ENCODE measurements at places on chromosomes 5 and 9. TPM values are rescaled to one million over a fixed set of nuclear protein-coding genes. Genes with fewer than 3 reads are reported as not detected.

The RLN2 gene
- not detected for polyA plus RNA-seq

The GFM2 gene
- polyA plus RNA-seq = 14.6 TPM

The CEP72 gene
- polyA plus RNA-seq = 1.4 TPM

The BTNL8 gene
- polyA plus RNA-seq = 0.49 TPM

The AFAP1L1 gene
- polyA plus RNA-seq = 2.1 TPM

The MEIKIN gene
- polyA plus RNA-seq = not detected

The C9orf50 gene
- not detected for polyA plus RNA-seq

The LCN9 gene
- polyA plus RNA-seq = not detected

The PCDHA6 gene
- not detected for polyA plus RNA-seq

The GRIA1 gene
- polyA plus RNA-seq = not detected

The TUT7 gene
- 17.4 TPM for polyA plus RNA-seq

The BAAT gene
- 275 TPM for polyA plus RNA-seq

The AK3 gene
- 70.6 TPM for polyA plus RNA-seq

The DBH gene
- 2.7 TPM for polyA plus RNA-seq

The GKAP1 gene
- polyA plus RNA-seq = 3.2 TPM

The MACIR gene
- polyA plus RNA-seq = 0.69 TPM

The SH3GL2 gene
- polyA plus RNA-seq = 0.06 TPM

The RNF180 gene
- 1.1 TPM for polyA plus RNA-seq

The SEC24A gene
- 16.7 TPM for polyA plus RNA-seq

The TEX48 gene
- not detected for polyA plus RNA-seq

The LPAR1 gene
- polyA plus RNA-seq = 1.2 TPM

The SPATA31E1 gene
- not detected for polyA plus RNA-seq

The SLCO4C1 gene
- 2.3 TPM for polyA plus RNA-seq

The DMXL1 gene
- 4.3 TPM for polyA plus RNA-seq

The TLR4 gene
- 5.6 TPM for polyA plus RNA-seq

The EQTN gene
- not detected for polyA plus RNA-seq

The PDE8B gene
- 0.39 TPM for polyA plus RNA-seq

The BARHL1 gene
- not detected for polyA plus RNA-seq

The CTNND2 gene
- 0.33 TPM for polyA plus RNA-seq

The GDA gene
- 15.0 TPM for polyA plus RNA-seq

The MAMDC2 gene
- 0.74 TPM for polyA plus RNA-seq

The BNC2 gene
- polyA plus RNA-seq = 0.07 TPM

The HMCN2 gene
- polyA plus RNA-seq = 0.24 TPM

The IFNA10 gene
- polyA plus RNA-seq = not detected

The GPR150 gene
- polyA plus RNA-seq = 0.07 TPM

The IFNA2 gene
- polyA plus RNA-seq = not detected

The CRHBP gene
- polyA plus RNA-seq = 37.3 TPM

The ZNF883 gene
- polyA plus RNA-seq = 0.03 TPM

All from liver (tissue), 10 donors.